ENCODE measurements at places on chromosomes 3 and 15.

- no peak for DNase-seq
Observed at GRCh38 chr3:127497676-127498075, 92.9 kb downstream of the TPRA1 start.

DNA sequence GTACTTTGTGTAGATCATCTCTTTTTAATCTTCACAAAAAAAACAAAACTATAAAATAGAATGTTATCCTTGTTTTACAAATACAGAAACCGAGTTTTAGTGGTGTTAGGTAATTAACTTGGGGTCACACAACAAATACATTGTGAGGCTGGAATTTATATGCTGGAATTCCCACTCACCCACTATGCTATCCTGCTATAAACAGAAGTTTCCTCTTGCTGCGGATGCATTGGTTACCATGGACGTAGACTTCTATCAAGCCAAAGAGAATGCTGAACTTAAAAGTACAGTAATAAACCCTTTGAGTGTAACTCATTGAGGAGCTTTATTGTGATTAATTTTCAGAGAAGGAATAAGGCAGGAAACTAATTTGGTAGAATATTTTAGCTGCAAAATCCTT, 9.2 kb downstream of the SNAP23 start:
- DNase-seq = no peak

DNA sequence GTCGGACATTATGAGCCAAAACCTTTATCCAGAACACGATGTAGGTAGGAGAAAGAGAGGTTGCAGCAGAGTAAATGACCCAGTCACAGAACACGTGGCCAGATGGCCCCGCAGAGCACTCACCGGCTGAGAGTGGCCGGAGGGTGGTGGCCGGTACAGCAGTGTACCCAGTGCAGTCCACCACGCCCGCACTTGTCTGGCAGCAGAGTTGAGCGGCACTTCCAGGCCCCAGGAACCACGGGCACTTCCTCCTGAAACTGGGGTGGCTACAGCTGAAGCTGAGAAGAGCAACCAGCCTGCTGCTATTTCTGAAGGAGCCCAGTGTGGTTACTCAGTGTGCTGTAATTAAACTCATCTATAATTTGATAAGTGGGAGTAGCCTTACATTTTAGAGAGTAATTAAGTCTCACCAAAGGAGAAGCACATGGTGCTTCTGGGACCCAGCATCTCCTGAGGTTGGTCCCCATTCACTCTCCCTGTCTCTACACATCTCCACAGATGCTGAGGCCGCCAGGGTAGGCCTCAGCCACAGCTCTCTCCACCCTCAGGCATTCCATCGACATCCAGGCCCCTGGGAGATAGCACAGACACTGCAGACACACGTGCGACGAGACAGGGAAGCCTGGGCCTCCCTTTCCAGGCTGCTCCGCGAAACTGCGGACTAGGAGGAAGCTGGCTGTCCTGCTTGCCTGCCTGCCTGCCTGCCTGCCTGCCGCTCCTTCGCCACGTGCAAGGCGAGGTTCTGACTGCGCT, 49.8 kb downstream of the BDH1 start:
- DNase-seq = no peak

DNA sequence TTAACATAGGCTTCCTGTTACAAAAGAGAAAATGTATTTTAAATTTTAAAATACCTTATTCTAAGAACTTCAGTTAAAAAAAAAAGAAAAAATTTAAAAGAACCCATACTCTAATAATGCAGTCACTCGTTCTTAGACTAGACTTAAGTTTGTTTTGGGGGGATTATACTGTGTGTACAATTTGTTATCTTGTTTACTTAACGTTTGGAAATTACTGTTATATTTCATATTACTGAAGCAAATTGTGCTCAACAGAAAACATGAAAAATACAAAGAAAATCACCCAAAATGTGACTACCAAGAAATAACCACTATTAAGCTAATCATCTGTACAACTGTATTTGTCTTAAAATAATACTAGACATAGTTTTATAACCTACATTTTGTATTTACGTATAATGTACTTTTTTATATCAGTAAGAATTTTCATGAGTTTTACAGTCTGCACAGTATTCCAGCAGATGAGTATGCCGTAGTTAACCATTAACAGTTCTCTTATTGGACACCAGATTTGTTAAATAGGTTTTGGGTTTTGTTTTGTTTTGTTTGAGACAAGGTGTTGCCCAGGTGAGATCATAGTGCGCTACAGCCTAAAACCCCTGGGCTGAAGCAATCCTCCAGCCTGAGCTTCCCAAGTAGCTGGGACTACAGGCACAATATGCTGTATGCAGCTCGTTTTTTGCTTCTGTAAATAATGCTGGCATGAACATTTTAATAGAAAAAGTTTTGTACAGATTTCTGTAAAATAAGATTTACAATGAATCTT, 88.8 kb upstream of the CHD2 start:
- no peak for DNase-seq

GRCh38 chr3:136672457-136672856, 79.7 kb downstream of the STAG1 start:
- no peak for DNase-seq

- no peak for DNase-seq
Observed at GRCh38 chr3:106049821-106050220, 181.0 kb upstream of the CBLB start.

- DNase-seq = no peak
Observed at GRCh38 chr3:129460155-129460554, 20.1 kb downstream of the IFT122 start.

GRCh38 chr15:65547841-65548240, 17.6 kb downstream of the HACD3 start:
- DNase-seq = no peak

GRCh38 chr3:116139641-116140040, 305.6 kb downstream of the LSAMP start:
- no peak for DNase-seq

DNA sequence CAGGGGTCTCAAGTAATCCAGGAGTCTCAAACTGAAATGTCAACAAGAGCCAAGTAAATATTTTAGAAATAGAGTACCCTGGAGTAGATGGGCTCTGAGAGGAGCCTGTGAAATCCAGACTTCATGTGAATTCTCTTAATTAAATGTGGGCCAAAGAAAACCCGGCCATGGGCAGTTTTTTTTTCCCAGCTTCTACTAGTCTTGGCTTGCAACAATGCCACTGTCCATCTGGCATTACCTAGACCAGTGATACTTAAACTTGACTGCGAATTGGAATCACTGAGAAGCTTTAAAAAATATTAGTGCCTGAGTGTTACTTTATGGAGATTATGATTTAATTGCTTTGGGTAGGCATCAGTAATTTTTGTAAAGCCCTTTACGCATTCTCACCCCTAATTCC, 66.4 kb upstream of the GOLGA6B start:
- no peak for DNase-seq

Measured in GM03348 (cell line).